ENCODE measurements at places on chromosomes 16 and 17. TPM values are rescaled to one million over a fixed set of nuclear protein-coding genes. Genes with fewer than 3 reads are reported as not detected.

Gene TBX21
- total RNA-seq = not detected

Gene PDIA2
- not detected for total RNA-seq

Gene CHST4
- total RNA-seq = 1.1 TPM

Gene KRT32
- total RNA-seq = not detected

Gene SLC13A2
- not detected for total RNA-seq

Gene GNG13
- total RNA-seq = not detected

Gene KRTAP9-4
- not detected for total RNA-seq

Gene EME2
- 14.0 TPM for total RNA-seq

Gene ITGB3
- 65.9 TPM for total RNA-seq

Gene TNFRSF17
- not detected for total RNA-seq

Gene CDH13
- 85.4 TPM for total RNA-seq

Gene MYH11
- total RNA-seq = not detected

Gene GLP2R
- total RNA-seq = 0.23 TPM

Gene KCNG4
- not detected for total RNA-seq

Gene DOC2B
- total RNA-seq = 18.1 TPM

Gene NPIPB9
- total RNA-seq = not detected

Gene TMEM231
- total RNA-seq = 12.5 TPM

Gene KRT33A
- total RNA-seq = not detected

Gene XAF1
- not detected for total RNA-seq

Gene FA2H
- total RNA-seq = 11.5 TPM

Gene GRAP
- total RNA-seq = 0.29 TPM

Gene PLLP
- total RNA-seq = 2.5 TPM

Gene ABCA8
- total RNA-seq = not detected

Gene KRT20
- not detected for total RNA-seq

Gene DERL2
- 65.6 TPM for total RNA-seq

Gene ZFHX3
- 7.2 TPM for total RNA-seq

Gene AURKB
- 165 TPM for total RNA-seq

Gene GJD3
- total RNA-seq = not detected

Gene TMEM238L
- total RNA-seq = not detected

Gene CHST5
- total RNA-seq = not detected

Gene HAGH
- total RNA-seq = 87.3 TPM

Gene LGALS9B
- total RNA-seq = not detected

Gene C16orf96
- not detected for total RNA-seq

Gene KRT28
- total RNA-seq = not detected

Gene CPSF4L
- not detected for total RNA-seq

Gene BTBD17
- not detected for total RNA-seq

Gene ZNF597
- 1.0 TPM for total RNA-seq

Gene HS3ST2
- total RNA-seq = 0.22 TPM

Gene KCNH6
- total RNA-seq = not detected

Gene CTU2
- total RNA-seq = 9.3 TPM

Gene SEC14L5
- total RNA-seq = not detected

Gene ALOXE3
- total RNA-seq = not detected

Gene KRT25
- not detected for total RNA-seq

Gene MYH1
- not detected for total RNA-seq
